ENCODE measurements at places on chromosomes 12 and 14.

GRCh38 chr14:91968280-91968679 lies 20.8 kb upstream of the FBLN5 start:
- no peak overlapping the region for H3K4me3 ChIP-seq
- no peaks in the 10 kb centered on the region for H3K27me3 ChIP-seq
- peak; percentile 40 for DNase-seq
- H3K36me3 ChIP-seq: peaks cover 38% of the 10 kb centered on the region

DNA sequence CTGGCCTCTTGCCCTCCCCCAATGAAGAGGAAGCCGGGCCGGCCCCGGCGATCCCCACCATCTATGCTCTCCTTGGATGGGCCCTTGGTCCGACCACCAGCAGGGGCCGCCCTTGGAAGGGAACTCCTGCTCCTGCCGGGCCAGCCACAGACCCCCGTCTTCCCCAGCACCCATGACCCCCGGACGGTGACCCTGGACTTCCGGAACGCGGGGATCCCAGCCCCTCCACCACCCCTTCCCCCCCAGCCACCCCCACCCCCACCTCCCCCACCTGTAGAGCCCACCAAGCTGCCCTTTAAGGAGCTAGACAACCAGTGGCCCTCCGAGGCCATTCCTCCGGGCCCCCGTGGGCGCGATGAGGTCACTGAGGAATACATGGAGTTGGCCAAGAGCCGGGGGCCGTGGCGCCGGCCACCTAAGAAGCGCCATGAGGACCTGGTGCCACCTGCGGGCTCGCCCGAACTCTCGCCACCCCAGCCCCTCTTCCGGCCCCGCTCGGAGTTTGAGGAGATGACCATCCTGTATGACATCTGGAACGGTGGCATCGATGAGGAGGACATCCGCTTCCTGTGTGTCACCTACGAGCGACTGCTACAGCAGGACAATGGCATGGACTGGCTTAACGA lies 19.4 kb downstream of the SETD1B start:
- H3K4me3 ChIP-seq: no peak overlapping the region
- H3K4me1 ChIP-seq: no peaks in the 10 kb centered on the region
- DNase-seq: no peak
- H3K27ac ChIP-seq: no peak overlapping the region
- no peaks in the 10 kb centered on the region for H3K27me3 ChIP-seq

DNA sequence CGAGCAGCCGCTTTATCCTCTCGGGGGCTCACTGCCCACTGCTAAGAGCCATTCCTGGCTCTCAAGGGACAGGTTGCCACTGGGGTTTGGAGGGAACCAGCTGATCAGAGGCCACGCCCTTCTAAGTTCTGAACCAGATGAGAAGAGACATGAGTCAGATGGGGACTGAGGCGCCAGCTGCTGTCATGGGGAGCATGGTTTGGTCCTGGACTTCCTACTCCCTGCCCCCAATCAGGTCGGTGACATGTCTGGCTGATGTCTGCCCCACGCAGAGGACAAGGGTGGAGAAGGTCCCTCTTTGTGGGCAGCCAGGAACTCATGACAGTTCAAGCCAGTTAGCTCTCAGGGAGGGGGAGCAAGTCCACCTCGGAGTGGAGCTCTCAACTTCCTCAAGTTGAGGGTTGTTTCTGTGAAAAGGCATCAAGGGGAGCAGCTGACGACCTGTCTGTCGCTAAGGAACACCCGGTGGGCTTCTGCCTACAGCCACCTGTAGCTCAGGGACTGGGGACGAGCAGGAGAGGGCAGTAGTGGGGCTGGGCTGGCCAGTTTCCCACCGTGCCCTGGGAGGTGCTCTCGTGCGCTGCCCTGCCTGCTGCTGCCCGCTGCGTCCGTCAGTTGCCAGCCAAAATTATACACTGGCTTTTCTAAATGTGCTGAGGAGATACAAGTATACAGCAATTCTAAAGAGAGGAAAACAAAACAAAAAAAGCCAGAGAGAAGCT lies 20.5 kb downstream of the PSMC1 start:
- peak overlapping the region; percentile 54 for H3K27ac ChIP-seq
- no peaks in the 10 kb centered on the region for H3K27me3 ChIP-seq
- no peak overlapping the region for H3K4me3 ChIP-seq

- H3K36me3 ChIP-seq: peaks cover 3% of the 10 kb centered on the region
- H3K27ac ChIP-seq: no peak overlapping the region
- DNase-seq: no peak
- H3K27me3 ChIP-seq: peaks cover 2% of the 10 kb centered on the region
Observed at GRCh38 chr12:75716291-75717025, 205.0 kb upstream of the KRR1 start.

DNA sequence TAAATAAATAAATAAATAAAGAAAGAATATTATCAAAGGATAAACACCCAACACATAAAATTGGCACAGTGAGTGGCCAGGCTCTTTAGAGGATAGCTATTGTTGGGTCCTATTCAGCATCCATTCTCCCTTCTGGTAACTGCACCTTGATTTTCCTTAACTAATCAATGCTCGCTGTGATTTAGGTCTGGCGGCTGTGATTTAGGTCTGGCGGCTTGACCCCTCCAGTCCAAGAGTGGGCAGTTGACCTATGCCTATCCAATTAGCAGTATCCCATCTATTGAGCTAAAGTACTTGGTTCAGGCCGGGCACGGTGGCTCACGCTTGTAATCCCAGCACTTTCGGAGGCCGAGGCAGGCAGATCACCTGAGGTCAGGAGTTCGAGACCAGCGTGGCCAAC lies 9.7 kb upstream of the SLC15A4 start:
- peaks cover 7% of the 10 kb centered on the region for H3K27me3 ChIP-seq
- no peak for DNase-seq
- no peaks in the 10 kb centered on the region for H3K36me3 ChIP-seq
- no peak overlapping the region for H3K27ac ChIP-seq
- no peak overlapping the region for H3K4me3 ChIP-seq

GRCh38 chr14:61552241-61552640 lies 143.1 kb upstream of the HIF1A start:
- no peaks in the 10 kb centered on the region for H3K27me3 ChIP-seq
- peak overlapping the region; percentile 90 for H3K27ac ChIP-seq
- no peak for DNase-seq

- H3K4me1 ChIP-seq: no peaks in the 10 kb centered on the region
- DNase-seq: no peak
- H3K27me3 ChIP-seq: peaks cover 2% of the 10 kb centered on the region
- H3K36me3 ChIP-seq: no peaks in the 10 kb centered on the region
Observed at GRCh38 chr12:66497008-66497897, 181.6 kb downstream of the GRIP1 start.

DNA sequence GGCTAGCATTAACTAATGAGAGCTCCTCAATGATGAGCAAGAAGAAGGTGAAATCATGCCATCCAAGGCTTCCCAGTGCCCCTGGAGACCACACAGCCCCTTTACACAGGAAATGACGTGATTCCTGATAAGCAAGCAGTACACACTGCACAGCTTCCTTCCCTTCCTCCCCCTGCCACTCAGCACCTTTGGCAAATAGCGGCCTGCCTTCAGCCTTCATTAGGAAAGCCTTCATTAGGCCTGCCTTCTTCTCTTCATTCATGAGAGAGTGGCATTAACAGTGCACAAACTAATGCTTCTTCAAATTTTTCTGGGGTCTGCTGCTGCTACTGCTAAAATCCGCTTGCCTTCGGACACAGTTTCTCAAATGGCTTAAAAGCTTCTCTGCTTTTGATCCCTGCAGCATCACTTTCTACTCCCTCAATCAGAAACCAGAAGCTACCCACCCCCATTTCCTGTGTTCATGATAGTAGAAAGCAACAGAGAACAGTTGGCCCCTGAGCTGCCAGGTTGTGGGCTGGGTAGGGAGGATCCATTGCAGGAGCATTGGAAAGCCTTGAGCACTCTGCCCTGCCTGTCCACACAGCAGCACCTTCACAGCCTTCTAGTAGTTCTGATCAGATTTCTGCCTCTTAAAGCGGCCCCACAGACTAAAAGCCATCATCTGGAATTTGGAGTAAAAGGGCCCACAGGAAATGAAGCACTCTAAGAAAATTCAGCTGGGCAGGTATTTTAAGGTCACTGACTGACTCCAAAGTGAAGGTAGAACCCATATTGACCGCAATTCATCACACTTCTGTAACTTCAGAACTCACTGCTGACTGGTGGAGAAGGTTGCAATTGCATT lies 103.8 kb upstream of the ETV6 start:
- peak overlapping the region; percentile 90 for H3K27ac ChIP-seq
- DNase-seq: peak; percentile 59
- H3K27me3 ChIP-seq: peaks cover 3% of the 10 kb centered on the region
- H3K36me3 ChIP-seq: no peaks in the 10 kb centered on the region
- peak overlapping the region; percentile 9 for H3K4me3 ChIP-seq

All from activated CD4-positive, alpha-beta memory T cell treated with anti-CD3 and anti-CD28 coated beads, Interleukin-2, amount 10 ng/mL, durations not matched to agents 7 days and 5 days (primary cell).